ENCODE measurements at places on chromosomes 7 and 10. TPM values are rescaled to one million over a fixed set of nuclear protein-coding genes. Genes with fewer than 3 reads are reported as not detected.

CYP3A7 gene
- total RNA-seq = not detected

DNA sequence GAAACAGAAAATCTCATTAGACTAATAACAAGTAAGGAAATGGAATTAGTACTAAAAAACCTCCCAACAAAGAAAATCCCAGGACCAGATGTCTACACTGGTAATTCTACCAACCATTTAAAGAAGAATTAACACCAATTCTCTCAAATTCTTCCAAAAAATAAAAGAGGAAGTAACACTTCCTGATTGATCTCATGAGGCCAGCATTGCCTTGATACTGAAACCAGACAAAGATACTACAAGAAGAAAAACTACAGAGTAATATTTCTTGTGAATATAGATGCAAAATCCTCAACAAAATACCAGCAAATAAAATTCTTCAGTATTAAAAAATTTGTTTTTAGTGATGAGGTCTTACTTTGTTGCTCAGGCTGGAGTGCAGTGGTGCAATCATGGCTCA lies 21.3 kb downstream of the GCK start:
- DNase-seq = no peak

GRCh38 chr10:125177641-125178640 lies 17.6 kb upstream of the CTBP2 start:
- DNase-seq = no peak

GRCh38 chr10:43421519-43421918 lies 12.5 kb upstream of the HNRNPF start:
- no peak for DNase-seq

DNA sequence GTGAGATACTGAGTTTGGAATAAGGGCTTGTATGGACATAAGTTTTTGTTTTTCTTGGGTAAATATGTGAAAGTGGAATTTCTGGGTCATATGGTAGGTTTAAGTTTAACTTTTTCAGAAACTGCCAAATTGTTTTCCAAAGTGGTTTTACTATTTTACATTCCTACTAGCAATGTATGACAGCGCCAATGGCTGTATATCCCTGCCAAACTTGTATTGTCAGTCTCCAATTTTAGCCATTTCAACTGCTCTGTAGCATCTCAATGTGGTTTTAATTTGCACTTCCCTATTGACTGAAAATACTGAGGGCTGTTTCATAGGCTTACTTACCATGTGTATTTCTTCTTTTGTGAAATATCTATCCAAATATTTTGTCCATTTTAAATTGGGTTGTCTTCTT lies 90.5 kb upstream of the ZNF32 start:
- DNase-seq = no peak

- DNase-seq = no peak
Observed at GRCh38 chr10:28444031-28444430, 88.9 kb upstream of the WAC start.

TMEM213 gene
- not detected for total RNA-seq

DNA sequence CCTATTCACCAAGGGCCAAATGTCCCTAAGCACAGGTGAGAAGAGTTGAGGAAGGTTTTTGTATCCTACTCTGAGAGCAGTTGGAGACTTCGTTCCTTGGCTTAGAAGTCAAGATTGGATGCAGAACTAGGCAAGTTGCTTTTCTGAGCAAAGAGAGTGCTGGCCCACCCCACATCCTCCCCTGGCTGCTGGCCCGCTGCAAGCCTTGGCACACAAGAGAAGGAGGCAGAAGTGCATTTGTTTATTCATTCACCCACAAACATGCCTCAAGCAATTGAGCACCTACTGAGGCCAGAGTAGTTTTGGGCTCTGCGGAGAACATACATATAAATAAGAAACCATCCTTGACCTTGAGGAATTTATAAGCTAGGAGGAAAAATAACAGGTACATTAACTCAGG lies 318.9 kb downstream of the KCNMA1 start:
- no peak for DNase-seq

CYP2E1 gene
- 1.4 TPM for total RNA-seq

Data from progenitor cell of endocrine pancreas (in vitro differentiated cells).